HepG2 (cell line): ENCODE measurements at places on chromosomes 7 and 10. TPM values are rescaled to one million over a fixed set of nuclear protein-coding genes. Genes with fewer than 3 reads are reported as not detected.
A peak's percentile ranks its signal among the peaks of the same experiment; 100 is the strongest.

- no peak for DNase-seq
Measured at GRCh38 chr7:132364226-132364625, 212.0 kb downstream of the PLXNA4 start.

- DNase-seq = no peak
Measured at GRCh38 chr10:114879093-114879492, 57.5 kb downstream of the FHIP2A start.

PHYHIPL gene
- 56.9 and 78.5 TPM in 2 replicates for polyA plus RNA-seq

STEAP4 gene
- not detected in 2 replicates for polyA plus RNA-seq

DNA sequence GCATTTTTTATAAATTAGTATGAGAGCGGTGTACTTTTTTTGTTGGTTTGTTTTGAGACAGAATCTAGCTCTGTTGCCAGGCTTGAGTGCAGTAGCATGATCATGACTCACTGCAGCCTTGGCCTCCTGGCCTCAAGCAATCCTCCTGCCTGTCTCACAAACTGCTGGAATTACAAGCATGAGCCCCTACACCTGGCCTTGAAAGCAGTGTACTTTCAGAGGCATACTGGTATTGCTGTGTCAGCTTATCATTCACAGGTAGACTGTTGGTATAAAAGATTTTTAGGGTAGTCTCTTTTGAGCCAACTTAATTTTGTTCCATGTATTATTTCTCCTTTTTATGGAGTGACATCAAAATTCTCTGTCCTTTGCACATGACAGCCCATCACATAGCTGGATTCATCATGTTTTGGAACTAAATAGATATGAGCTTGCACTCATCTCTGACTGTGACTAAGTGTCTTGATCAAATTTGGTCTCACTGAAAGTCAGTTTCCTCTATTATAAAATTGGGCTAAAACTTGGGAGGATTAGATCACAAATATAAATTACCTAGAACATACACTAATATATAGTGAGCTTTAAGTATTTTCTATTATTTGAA lies 12.4 kb downstream of the GNAT3 start:
- DNase-seq = peak; percentile 72

NKX1-2 gene
- polyA plus RNA-seq = not detected in 2 replicates

GRCh38 chr10:133329491-133330202 lies 7.0 kb downstream of the CALY start:
- peak; percentile 70 for DNase-seq

GRCh38 chr10:6270951-6271350 lies 68.2 kb downstream of the PFKFB3 start:
- DNase-seq = no peak

- no peak for DNase-seq
Measured at GRCh38 chr7:1675036-1675671, 5.1 kb downstream of the ELFN1 start.

DNA sequence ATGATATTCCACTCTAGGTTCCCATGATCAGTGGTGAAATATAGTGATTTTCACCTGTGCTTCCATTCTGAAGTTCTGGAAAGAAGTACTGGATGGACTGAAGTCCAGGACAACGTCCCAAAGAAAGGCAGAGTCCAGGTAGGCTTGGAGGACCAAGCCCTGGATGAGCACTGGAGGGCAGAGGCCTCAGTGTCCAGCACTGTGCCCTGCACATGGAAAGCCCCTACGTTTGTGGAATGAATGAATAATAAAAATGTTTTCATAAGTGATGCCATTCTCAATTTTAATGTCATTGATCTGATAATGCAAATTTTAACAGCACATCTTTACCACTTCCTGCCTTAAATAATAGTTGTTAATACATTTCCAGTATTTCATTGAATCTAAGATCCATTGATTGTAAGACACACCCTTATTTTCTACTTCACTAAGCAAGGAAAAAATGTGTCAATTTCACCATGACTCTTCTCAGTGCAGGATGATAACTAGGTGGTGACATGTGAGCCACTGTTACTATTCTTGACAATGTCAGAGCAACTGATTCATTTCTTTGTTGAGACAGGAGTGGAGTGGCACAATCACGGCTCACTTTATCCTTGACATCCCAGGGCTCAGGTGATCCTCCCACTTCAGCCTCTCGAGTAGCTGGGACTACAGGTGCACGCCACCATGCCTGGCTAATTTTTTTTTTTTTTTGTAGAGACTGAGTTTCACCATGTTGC lies 35.2 kb downstream of the ZNF783 start:
- DNase-seq = no peak

LIPA gene
- 54.4 and 57.1 TPM in 2 replicates for polyA plus RNA-seq

ANXA8 gene
- polyA plus RNA-seq = not detected in 2 replicates

GRCh38 chr10:10532236-10532635 lies 485.4 kb upstream of the CELF2 start:
- no peak for DNase-seq

DNA sequence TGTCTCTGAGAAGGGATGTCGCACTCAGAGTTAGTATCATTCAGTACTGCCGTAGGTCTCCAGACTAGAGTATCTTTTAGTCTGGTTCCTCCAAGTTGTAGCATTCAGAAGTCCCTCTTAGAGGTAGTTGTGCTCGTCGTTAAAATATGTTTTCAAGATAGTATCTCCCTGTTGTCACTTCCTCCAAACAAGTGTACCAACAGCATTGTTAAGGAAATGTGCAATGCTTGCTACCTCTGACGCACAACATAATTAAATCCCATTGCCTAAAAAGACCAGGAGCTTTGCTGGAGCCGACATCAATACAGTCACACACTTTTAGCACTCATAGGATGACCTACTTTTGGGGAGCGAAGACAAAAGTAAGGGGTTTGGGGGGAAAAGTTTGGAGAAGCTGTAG lies 80.0 kb upstream of the STK17A start:
- no peak for DNase-seq

DNA sequence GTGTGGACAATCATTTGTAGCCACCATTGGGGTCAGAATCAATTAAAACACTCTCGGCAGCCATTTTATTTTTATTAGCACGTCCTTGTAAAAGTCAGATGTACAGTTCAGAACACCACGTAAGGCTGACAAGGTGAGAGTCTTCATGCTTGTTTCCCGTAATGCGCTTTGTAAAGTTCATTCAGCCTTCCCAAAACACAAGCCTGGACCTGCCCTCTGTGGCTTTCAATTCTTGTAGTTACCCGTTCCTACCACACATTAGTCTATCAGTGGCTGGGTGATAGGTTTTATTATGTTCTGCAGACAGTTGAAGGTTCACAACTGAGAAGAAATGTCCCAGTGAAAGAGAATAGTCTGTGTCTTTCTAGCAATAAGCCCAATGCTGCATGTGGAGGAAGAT lies 35.4 kb downstream of the GAD2 start:
- DNase-seq = no peak

A1CF gene
- polyA plus RNA-seq = 43.2 and 56.1 TPM in 2 replicates

GPNMB gene
- polyA plus RNA-seq = 0.91 and 1.1 TPM in 2 replicates

DNA sequence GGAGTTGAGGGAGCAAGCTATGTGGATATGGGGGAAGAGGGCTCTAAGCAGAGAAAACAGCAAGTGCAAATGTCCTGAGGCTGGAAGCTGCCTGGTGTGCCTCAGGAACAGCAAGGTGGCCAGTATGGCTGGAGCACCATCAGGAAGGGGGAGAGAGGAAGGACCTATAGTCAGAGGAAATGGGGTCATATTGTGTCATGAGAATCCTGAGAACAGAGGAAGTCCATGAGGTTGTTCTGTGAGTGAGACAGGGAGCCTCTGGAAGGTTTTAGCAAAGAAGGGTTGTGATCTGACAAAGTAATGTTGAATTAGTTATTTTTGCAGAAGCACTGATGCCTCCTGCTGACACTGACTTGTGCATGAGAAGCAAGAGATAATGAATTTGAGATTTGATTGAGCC lies 204.3 kb downstream of the PTEN start:
- no peak for DNase-seq

GRCh38 chr10:129415215-129416140 lies 51.6 kb upstream of the MGMT start:
- no peak for DNase-seq

GRCh38 chr10:9547936-9548904 lies 1469.5 kb upstream of the CELF2 start:
- no peak for DNase-seq

- DNase-seq = no peak
Measured at GRCh38 chr10:79372871-79373270, 25.6 kb downstream of the PPIF start.

DNA sequence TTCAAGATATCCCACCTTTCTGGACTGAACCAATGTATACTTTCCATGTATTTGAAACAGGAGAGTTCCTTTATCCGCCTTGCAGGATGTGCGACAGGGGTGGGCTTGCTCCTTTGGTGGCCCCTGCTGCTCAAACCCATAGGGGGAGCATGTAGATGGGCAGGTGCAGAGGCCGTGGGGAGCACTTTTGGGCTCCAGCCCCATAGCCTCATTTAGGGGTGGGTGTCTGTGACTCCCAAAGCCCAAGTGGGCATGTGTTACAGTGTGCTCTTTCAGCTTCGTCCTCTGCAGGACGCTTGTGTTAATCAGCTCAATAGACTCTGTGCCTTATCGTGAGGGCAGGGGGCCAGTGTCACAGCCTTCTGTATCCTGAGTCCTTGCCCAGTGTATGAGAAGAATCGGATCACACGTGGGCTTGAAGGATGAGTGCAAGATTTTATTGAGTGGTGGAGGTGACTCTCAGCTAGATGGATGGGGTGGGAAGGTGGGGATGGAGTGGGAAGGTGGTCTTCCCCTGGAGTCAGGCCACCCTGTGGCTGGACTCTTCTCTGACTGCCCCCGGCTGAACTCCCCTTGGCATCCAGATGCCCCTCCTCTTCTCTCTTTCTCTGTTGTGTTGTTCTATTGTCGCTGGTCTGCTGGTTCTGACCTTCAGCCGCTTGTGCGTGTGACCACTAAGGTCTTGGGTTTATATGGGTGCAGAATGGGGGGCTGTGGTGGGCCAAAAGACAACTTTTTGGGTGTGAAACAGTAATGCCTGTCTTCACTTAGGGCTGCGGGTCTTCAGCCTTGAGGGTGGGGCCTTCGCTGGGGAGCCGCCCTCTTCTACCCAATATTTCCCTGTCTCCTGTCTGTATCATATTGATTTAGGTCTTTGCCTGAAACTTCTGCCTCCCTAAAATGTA lies 262.2 kb downstream of the GLRX3 start:
- no peak for DNase-seq

- no peak for DNase-seq
Measured at GRCh38 chr10:100907773-100908363, 4.9 kb upstream of the SLF2 start.

AKR1C3 gene
- polyA plus RNA-seq = 510 and 532 TPM in 2 replicates

DNA sequence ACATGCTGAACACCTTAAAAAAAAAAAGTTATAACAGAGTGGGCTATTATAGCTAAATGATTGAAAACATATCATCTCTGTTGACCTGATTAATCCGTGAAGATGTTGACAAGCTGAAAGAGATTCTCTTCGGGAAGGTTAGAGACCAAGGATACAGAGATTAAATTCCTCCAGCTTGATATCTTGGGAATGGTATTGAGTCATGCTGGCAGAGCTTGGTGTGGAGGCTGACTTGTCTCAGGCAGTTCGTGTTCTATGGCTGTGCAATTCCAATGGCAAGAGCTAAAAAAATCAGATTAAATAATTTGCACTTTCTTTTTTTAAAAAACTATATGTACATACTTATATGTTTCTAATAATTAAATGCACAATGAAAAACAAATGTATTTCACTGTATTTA lies 24.9 kb upstream of the CACNA2D1 start:
- DNase-seq = no peak
